ENCODE measurements at places on chromosomes 4 and X.
A peak's percentile ranks its signal among the peaks of the same experiment; 100 is the strongest.

- DNase-seq = no peak
Measured at GRCh38 chrX:107507093-107507743, 57.8 kb downstream of the FRMPD3 start.

- no peak for DNase-seq
Measured at GRCh38 chrX:38661561-38661960, 100.2 kb downstream of the TSPAN7 start.

DNA sequence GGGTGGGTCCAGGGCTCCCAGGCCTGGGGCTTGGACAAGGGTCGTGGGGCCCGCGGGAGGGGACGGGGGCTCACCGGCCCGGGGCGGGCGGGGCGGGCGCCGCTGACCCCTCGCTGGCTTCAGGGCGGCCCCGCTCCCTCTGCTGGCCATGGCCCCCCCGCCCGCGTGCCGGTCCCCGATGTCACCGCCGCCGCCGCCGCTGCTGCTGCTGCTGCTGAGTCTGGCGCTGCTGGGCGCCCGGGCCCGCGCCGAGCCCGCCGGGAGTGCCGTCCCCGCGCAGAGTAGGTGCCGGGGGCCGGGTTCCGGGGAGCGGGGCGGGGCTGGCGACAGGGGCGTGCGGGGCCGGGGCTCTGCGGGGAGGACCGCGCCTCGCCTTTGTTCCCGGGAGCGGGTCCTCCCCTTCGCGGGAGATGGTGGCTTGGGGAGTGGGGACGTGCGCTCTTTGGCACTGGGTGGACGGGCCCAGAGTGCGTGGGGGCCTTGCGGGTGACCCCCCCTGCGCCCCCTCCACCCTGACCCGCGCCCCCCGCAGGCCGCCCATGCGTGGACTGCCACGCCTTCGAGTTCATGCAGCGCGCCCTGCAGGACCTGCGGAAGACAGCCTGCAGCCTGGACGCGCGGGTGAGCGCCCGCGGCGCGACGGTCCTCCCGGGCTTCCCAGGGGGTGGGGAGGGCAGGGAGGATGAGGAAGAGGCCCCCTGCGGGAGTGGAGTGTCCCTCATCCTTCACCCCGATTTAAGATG lies 16.8 kb upstream of the NAT8L start:
- peak; percentile 46 for DNase-seq

DNA sequence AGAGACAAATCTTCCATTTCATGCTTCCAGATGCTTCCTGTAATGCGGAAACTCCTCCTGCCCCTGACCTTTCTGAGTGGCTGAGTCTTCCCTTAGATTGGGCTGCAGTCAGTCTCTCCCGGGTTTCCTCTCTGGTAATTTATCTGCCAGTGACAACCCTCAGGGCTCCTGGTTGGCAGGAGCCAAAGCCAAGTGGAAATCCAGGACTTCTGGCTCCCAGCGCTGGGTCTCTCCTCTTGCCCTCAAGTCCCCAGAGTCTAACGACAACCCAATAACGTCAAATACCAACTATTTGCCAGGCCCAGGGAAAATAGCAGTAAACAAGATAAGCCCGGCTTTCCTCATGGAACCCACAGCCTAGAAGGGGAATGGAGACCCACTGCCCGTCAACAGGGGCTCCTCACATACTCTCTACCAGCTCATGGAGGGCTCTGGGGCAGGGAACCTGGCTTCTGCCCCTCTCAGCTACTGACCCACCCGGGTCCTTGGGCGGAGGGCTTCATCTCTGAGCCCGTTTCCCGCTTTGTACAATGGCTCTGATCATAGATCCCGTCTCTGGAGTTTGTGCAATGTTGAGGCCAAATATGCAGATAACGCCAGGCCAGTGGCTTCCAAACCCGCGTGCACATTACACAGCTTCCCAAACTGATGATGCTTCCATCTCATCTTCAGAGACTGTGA lies 1.1 kb upstream of the TBC1D14 start:
- DNase-seq = no peak

GRCh38 chr4:153318696-153319320 lies 25.7 kb upstream of the MND1 start:
- peak; percentile 43 for DNase-seq
